ENCODE measurements at places on chromosomes 2 and 18.
A peak's percentile ranks its signal among the peaks of the same experiment; 100 is the strongest.

GRCh38 chr2:218478544-218478943 lies 59.6 kb downstream of the VIL1 start:
- no peak for DNase-seq

GRCh38 chr2:26172871-26173775 lies at the start of gene GAREM2:
Gene GAREM2, plus strand, starts transcription at chr2:26173088. Its CDS starts 133 bp downstream, at chr2:26173221.
- DNase-seq = no peak

GRCh38 chr2:96251721-96252292 lies 14.0 kb downstream of the TMEM127 start:
- DNase-seq = no peak

DNA sequence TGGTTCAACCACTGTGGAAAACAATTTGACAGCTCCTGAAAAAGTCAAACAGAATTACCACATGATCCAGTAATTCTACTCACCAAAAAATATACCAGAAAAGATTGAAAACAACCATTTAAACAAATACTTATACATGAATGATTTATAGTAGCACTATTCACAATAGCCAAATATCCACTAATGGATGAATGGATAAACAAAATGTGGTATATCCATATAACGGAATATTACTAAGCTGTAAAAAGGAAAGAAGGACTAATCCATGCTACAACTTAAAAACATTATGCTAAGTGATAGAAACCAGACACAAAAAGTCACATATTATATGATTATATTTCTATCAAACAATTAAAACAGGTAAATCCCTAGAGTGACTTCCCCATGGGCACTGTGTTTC lies 131.5 kb downstream of the SPOPL start:
- DNase-seq = no peak

DNA sequence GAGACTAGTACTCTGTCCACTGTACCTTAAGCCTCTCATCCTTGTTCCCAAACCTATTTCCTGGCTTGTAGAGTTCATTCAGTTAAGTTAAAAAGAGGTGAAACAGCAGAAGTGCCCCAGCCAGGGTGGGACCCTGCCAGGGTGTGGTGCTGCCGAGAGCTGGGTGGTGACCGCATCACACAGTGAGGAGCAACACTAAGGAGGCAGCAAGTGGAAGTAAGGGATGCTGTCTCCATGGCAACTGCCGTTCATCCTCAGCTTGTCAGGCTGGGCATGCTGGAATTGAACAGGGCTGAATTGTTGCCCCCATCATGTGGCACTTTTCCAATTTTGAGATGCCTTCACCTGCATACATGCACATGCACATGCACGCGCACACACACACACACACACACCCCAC lies 77.0 kb downstream of the VSNL1 start:
- no peak for DNase-seq

DNA sequence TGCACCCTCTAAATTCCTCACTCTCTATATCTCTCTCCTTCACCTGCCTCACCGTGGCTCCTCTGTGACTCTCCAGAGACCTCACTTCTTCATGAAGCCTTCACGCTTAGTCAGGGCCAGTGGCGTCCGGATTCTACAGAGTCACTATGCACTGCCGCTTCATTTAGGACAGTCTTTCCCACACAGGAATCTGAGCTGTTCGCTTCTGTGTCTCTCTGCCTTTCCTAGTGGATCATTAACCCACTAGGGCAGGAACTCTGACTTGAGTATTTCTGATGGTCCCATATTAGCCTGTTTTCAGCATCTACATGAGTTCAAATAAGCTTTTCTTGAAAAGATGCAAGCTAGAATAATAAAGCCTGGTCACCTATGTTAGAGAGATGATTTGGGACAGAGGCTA lies 180.2 kb upstream of the DOK6 start:
- DNase-seq = no peak

- no peak for DNase-seq
Measured at GRCh38 chr2:240258685-240259084, 118.2 kb upstream of the OTOS start.

- DNase-seq = no peak
Measured at GRCh38 chr2:71783815-71784214, 330.5 kb downstream of the DYSF start.

DNA sequence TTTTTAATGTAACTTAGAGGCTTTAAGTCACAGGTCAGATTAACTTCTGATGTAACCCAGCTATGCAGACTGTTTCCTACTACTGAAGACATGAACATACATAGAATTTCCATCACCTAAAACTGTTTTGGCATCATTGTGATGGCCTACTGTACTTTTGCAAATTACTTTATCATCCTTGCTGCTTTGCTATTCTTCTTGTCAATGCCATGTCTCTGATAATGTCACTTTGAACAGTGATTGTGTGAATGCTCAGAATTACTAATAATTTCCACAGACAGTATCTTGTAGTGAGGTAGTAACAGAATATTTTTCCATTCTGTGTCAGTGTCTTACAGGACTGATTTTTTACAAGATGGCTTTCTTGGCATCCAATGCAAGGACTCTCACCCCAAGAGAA lies 663.5 kb downstream of the DPP10 start:
- no peak for DNase-seq

DNA sequence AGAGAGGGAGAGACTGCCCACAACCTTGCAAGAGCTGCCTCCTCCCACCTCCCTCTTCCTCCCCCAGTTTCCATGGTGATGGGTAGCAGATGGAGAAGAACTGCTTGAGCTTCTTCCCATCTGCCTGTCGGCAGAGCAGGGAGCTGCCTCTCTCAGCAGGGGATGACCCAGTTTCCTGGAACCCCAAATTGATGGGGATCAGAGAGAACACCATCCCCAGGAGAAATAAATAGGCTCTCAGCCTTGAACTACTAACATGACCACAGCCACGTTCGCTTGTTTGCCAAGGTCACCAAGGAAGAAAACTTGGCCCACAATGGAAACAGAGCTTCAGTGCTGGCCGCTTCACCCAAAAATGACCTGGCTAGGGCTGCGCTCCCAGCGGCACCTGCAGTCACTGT lies 82.2 kb downstream of the ADD2 start:
- no peak for DNase-seq

DNA sequence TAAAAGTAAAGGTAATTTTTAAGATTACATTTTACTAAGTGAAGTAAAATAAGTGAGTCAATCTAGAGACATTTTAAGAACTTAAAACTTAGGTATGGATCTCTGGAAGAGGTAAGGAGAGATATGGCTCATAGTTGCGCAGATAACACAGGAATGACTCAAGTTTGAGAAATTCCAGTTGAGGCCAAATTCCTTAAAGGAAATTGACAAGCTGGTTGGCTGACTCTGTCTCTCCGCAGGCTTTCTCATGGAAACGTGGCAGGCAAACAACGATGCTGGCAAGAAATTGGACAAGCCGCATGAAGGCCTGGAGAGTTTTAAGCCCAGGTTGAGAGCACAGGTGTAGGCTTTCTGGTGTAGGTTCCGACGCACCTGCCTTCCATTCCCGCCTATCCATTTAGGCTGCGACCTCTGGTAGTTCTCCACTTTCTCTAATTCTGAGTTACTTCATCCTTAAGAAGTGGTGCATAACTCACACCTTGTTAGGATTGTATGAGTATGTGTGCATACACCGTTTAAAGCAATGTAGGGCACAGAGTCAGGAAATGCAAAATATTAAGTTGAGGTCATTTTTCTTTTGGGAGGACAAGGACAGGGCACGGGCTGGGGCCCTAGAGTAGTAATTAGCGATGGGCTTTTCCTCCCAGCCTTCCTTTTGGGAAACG lies 589 bp upstream of the DAW1 start:
- no peak for DNase-seq

DNA sequence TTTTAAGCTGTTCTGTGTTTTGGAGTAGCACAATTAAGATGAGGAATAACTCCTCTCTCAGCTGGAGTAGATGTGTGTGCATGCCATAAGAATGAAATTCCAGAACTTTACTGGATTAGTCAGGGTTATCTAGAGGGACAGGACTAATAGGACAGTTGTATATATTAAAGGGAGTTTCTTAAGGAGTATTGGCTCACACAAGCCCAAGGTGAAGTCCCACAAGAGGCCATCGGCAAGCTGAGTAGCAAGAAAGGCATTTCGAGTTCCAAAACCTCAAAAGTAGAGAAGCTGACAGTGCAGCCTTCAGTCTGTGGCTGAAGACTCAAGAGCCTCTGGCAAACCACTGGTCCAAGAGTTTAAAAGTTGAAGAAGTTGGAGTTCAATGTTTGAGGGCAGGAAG lies 113.7 kb downstream of the RIT2 start:
- DNase-seq = no peak

DNA sequence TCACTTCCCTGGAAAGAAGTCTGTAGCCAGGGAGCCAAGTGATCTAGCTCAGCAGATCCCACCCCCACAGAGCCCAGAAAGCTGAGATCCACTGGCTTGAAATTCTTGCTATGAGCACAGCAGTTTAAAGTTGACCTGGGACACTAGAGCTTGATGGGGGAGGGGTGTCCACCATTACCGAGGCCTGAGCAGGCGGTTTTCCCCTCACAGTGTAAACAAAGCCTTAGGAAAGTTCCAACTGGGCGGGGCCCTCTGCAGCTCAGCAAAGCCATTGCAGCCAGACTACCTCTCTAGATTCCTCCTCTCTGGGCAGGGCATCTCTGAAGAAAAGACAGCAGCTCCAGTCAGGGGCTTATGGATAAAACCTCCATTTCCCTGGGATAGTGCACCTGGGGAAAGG lies 887.2 kb upstream of the LRATD1 start:
- no peak for DNase-seq

DNA sequence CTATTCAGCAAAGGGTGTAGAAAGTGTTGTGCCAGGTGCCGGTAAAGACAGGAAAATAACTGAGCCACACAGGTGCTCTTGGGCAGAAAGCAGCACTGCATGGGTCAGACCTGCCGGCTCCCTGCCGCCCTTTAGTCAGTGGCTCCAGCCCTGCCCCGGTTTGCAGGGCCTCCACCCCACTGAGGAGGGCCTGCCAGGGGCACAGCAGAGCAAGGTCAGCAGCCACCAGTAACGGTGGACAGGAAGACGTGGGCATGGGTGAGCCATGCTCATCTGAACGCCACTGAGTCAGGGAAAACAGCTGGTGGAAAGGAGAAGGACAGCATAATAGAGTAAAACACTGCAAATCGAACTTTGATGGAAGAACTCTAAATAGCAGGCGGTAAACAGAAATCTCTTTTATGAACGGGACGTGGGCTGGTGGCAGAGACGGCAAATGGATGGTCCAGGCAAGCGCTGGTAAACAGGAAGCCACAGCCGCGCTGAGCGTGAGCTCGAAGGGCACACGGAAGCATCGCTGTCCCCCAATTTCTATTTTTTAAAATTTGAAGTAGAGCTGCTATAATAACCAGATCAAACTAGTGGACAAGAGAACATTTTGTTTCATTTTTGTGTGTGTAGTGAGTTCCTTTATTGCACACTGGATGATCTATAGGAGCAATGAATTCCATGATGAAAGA lies 141.8 kb upstream of the ALKAL2 start:
- peak; percentile 7 for DNase-seq

GRCh38 chr2:98901291-98901690 lies 34.7 kb downstream of the CRACDL start:
- no peak for DNase-seq

DNA sequence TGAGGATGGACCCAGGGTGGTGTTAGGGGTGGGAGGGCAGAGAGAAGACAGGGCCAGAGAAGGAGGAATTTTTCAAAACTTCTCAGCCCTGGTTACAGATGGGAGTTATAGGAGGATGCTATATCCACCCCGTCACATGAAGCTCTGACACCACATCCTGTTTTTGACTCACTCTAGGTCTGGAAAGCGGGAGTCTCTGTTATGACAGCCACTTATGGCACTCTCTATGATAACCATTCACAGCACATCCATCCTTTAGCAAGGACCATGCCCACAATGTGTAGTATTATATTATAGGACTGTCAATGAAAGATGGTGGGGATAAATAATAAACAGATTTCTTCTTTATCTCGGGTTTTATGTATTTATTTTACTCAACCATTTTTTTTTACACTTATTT lies 461.2 kb downstream of the CDH2 start:
- DNase-seq = no peak

- DNase-seq = no peak
Measured at GRCh38 chr2:200945395-200945729, 18.1 kb downstream of the ORC2 start.

DNA sequence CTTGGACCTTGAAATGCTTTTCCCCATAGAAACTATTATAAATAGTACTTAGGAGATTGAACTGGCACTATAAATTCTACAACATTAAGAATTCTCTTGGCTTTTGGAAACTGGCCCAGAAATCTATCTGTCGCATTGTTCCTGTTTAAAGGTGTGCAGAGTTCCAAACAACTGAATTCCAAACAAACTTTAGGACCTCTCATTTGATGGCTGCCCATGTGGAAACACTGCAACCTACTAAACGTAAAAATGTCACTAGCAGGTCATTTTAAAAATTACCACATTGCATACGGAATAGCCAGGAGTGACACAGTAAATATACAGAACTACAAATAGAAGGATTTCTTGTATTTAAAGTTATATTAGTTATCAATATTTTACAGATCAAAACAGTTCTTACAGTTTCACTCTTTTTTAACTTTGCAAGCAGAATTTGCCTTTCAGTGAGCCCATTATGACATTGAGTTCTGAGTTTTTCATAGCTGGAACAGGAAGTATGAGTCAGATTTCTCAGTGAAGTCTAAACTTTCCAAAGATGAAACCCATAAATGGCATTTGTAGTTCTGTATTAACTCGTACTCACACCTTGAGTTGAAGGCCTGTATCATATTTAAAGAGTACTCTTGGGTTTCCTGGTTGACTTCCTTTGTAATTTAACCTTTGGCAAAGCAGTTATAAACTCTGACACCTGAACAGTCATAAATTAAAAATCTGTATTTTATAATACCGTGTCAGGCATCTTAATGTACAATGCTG lies 142.3 kb upstream of the BOD1L2 start:
- no peak for DNase-seq

DNA sequence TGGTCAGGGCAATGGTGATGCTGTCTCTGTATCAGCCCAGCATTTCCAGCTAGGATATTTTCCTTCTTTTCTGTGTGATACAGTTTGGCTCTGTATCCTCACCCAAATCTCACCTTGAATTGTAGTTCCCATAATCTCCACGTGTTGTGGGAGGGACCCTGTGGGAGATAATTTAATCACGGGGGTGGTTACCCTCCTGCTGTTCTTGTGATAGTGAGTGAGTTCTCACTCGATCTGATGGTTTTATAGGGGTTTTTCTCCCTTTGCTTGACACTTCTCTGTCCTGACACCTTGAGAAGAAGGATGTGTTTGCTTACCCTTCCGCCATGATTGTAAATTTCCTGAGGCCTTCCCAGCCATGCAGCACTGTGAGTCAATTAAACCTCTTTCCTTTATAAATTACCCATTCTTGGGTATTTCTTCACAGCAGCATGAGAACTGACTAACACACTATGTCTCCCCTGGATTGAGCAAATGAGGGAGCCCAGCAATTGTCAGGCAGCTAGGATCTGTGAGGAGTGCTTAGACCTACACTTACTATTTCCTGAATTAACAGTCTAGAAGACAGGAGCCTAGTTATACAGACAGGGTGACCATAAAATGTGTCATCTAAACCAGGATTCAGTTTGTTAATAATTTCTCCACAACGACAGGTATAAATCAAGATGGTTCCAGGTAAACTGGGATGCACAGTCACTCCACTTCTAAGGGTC lies 6.0 kb downstream of the SCN2A start:
- DNase-seq = no peak

GRCh38 chr2:33094303-33094702 lies 147.6 kb downstream of the LTBP1 start:
- DNase-seq = no peak

Data from naive thymus-derived CD4-positive, alpha-beta T cell (primary cell).